ENCODE measurements at places on chromosomes 2 and 18. TPM values are rescaled to one million over a fixed set of nuclear protein-coding genes. Genes with fewer than 3 reads are reported as not detected.

AQP12B gene
- not detected for total RNA-seq

DNA sequence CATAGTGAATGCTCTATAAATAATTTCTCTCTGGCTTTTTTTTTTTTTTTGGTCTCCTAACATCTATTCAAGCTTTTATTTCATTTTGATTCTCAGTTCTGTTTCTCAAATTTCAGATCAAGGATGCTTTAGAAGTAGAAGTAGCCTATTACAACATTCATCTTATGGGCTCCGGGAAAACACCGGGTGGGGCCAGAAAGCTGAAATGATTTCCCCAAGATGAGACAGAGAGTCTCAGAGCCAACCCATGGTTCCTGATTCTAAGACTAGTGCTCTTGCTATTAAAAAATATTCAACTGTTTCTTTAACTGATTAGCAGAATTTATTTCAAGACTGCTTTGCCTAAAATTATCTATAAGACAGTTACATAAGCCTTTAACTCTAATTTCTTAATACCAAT lies 147.2 kb upstream of the CCDC68 start:
- no peak for DNase-seq
- no peaks in the 10 kb centered on the region for H3K4me1 ChIP-seq
- no peak overlapping the region for H3K27ac ChIP-seq

DNA sequence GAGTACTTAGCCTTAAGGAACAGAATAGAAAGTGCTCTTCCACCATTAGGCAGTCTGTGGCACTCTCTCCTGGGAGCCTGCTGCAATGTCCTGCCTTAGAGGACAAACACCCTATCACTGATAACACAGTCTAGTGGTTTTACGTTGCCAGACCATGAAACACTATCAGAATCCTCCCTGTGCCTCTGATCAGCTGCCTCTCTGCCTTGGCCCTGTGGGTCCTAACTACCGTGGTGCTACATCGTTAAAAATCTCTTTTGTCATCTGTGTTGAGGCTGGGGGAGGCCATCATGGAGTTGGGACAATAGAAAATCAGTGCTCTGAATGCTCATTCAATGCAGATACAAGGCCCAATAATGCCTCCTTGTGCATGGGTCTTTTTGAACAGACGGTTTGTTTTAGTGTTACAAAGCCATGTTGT lies 11.9 kb upstream of the APCDD1 start:
- H3K27ac ChIP-seq = no peak overlapping the region
- DNase-seq = no peak
- no peaks in the 10 kb centered on the region for H3K36me3 ChIP-seq
- H3K27me3 ChIP-seq = no peaks in the 10 kb centered on the region
- H3K4me3 ChIP-seq = no peak overlapping the region
- peaks cover 2% of the 10 kb centered on the region for H3K4me1 ChIP-seq

DNA sequence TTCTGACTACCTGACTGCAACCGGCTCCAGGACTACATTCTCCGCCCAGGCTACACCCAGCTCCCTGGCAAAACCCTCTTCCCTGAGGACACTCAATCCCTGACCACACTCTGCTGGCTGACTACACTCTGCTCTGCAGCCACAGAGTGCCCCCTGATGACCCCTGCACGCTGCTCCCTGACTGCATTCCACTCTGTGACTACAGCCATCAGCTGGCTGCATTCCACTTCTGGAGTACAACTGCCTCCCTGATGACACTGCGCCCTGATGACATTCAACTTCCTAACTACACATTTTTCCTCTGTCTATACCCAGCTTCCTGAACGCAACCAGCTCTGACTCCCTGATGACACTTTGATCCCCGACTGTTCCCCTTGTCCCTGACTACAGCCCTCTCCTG lies 71.3 kb upstream of the NRXN1 start:
- no peak for DNase-seq
- H3K36me3 ChIP-seq = no peaks in the 10 kb centered on the region
- H3K27me3 ChIP-seq = no peaks in the 10 kb centered on the region
- no peak overlapping the region for H3K4me3 ChIP-seq
- no peak overlapping the region for H3K27ac ChIP-seq
- no peaks in the 10 kb centered on the region for H3K4me1 ChIP-seq

FBXO11 gene
- 77.5 TPM for total RNA-seq

DNA sequence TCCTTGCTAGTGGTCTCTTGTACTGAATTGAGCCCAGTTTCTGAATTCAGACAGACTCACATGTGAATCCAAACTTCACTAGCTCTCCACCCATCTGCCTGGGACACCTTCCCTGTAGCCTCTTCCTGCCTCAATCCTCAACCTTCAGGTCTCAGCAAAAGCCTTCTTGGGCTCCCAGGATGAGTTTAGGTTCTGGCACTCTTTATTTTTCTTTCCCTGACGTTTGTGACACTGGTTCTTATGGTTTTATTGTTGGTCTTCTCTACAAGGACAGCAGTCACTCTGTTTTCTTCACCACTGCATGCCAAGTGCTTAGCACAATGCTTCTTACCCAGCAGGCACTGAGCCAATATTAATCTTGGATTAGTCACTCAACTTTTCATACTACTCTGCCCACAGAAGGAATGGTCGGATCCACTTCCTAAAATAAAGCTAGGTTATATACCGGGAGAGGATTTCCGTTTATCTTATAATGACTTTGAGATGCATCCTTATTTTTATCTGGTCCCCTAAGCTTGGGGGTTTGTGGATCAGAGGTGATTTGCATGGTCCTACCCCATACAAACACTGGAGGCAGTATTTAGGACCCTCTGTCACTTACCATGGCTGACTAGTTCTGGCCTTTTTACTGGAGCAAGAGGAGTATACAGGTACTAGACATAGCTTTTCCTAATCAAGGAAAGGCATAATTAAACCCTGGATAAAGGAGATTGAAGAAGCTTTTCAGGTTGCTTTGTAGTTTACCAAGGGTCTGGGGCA lies 186.3 kb downstream of the MYCN start:
- no peak for DNase-seq
- no peaks in the 10 kb centered on the region for H3K36me3 ChIP-seq
- no peak overlapping the region for H3K27ac ChIP-seq
- no peak overlapping the region for H3K4me3 ChIP-seq
- H3K4me1 ChIP-seq = no peaks in the 10 kb centered on the region
- no peaks in the 10 kb centered on the region for H3K27me3 ChIP-seq

CDH2 gene
- 2.9 TPM for total RNA-seq

DNA sequence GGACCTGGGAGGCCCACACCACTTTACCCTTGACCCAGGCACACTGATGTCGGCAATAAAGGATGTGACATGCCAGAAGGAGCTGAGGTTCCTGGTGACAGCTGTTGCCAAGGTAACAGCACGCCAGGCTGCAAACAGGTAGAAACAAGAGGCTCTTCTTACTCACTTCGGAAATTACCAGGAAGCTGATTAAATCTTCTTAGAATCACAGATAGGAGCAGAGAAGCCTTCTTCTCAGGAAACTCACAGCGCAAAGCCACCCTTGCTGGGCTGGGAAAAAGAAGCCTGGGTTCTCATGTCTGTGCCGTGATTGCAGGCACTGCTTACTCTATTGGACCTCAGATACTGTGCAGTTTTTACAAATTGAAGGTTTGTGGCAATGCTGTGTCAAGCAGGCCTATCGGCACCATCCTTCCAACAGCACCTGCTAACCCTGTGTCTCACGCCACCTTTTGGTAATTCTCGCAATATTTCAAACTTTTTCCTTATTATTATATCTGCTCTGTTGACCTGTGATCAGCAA lies 61.0 kb upstream of the TAF1B start:
- H3K4me1 ChIP-seq = no peaks in the 10 kb centered on the region
- H3K27me3 ChIP-seq = no peaks in the 10 kb centered on the region
- no peak for DNase-seq
- no peak overlapping the region for H3K4me3 ChIP-seq
- no peaks in the 10 kb centered on the region for H3K36me3 ChIP-seq
- H3K27ac ChIP-seq = no peak overlapping the region
